Lung (tissue), 17 donors: ENCODE measurements at places on chromosomes 2 and 18. TPM values are rescaled to one million over a fixed set of nuclear protein-coding genes. Genes with fewer than 3 reads are reported as not detected.

- H3K36me3 ChIP-seq = no peaks in the 10 kb centered on the region
These were observed 26.2 kb downstream of the CFAP53 start for GRCh38 chr18:50240080-50240563.

- H3K27ac ChIP-seq = no peak overlapping the region
- peak; percentile 64 for DNase-seq
- peaks cover 11% of the 10 kb centered on the region for H3K27me3 ChIP-seq
- H3K4me1 ChIP-seq = peaks cover 29% of the 10 kb centered on the region
- peak overlapping the region; percentile 21 for H3K4me3 ChIP-seq
These were observed 4.8 kb downstream of the TMEM200C start for GRCh38 chr18:5890331-5891183.

DNA sequence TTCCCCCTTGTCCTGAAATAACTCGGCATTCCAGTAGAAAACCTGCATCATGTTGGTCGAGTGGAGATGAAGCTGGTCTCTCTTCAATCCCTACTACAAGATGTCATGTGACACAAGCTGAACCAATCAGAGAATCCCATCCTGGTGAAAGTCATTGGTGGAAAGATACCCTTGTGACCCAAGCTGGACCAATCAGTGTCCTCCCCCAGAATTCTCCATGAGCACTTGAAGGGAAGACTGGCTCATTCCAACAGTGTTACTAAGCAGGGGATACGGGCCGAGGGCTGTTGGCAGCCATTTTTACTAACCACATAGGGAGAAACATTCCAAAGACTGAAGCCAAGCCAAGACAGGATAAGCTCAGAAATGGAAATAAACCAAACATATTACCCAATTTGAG, 298.3 kb downstream of the ICOS start:
- no peak overlapping the region for H3K4me3 ChIP-seq
- no peak overlapping the region for H3K27ac ChIP-seq
- DNase-seq = no peak
- H3K27me3 ChIP-seq = no peaks in the 10 kb centered on the region
- no peaks in the 10 kb centered on the region for H3K36me3 ChIP-seq

- no peaks in the 10 kb centered on the region for H3K4me1 ChIP-seq
- no peak for DNase-seq
- H3K27me3 ChIP-seq = no peaks in the 10 kb centered on the region
- no peaks in the 10 kb centered on the region for H3K36me3 ChIP-seq
These were observed 36.6 kb upstream of the TANK start for GRCh38 chr2:161123531-161124030.

GRCh38 chr2:165743442-165743841, 50.6 kb downstream of the GALNT3 start:
- H3K36me3 ChIP-seq = no peaks in the 10 kb centered on the region
- H3K27ac ChIP-seq = no peak overlapping the region
- no peaks in the 10 kb centered on the region for H3K27me3 ChIP-seq

DNA sequence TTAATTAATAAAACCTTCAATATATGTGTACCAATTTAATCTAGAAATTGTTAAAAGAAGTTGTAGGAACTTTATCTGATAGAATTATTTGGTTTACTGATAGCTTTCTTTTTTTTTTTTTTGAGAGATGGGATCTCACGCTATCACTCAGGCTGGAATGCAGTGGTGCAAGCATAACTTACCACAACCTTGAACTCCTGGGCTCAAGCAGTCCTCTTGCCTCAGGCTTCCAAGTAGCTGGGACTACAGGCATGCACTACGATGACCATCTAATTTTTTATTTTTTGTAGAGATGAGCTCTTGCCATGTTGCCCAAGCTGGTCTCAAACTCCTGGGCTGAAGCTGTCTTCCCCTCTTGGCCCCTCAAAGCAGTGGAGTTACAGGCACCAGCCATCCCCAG, 66.8 kb downstream of the CCDC138 start:
- DNase-seq = no peak
- H3K36me3 ChIP-seq = no peaks in the 10 kb centered on the region
- no peaks in the 10 kb centered on the region for H3K27me3 ChIP-seq

ITPRID2 gene
- polyA plus RNA-seq = 60.2 TPM

- no peaks in the 10 kb centered on the region for H3K36me3 ChIP-seq
- no peak overlapping the region for H3K4me3 ChIP-seq
- peaks cover 25% of the 10 kb centered on the region for H3K27me3 ChIP-seq
- H3K4me1 ChIP-seq = no peaks in the 10 kb centered on the region
- no peak overlapping the region for H3K27ac ChIP-seq
- DNase-seq = no peak
These were observed 5.9 kb downstream of the LYPD1 start for GRCh38 chr2:132664096-132664495.

GRCh38 chr2:224882291-224883171, 159.7 kb downstream of the DOCK10 start:
- H3K27ac ChIP-seq = no peak overlapping the region
- no peaks in the 10 kb centered on the region for H3K36me3 ChIP-seq
- H3K4me3 ChIP-seq = no peak overlapping the region
- no peaks in the 10 kb centered on the region for H3K27me3 ChIP-seq
- DNase-seq = no peak

DNA sequence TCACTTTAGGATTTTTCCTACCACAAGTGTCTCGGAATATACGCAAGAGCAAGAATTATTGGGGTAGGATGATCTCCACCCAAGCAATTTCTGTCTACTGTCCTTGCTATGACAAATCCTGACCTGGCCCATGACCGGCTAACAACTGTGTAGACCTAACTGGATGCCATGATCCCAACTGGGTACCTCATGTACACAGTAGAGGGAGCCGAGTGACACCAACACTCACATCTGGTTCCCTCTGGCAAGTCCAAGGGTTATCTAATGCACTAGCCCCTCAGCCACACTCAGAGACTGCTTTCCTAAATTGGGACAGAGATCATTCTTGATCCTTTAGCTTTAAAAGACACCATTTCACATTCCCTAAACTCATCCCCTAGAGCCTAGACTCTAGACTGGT, 60.7 kb upstream of the ZNF532 start:
- no peaks in the 10 kb centered on the region for H3K27me3 ChIP-seq
- H3K36me3 ChIP-seq = no peaks in the 10 kb centered on the region
- no peak overlapping the region for H3K27ac ChIP-seq

DNA sequence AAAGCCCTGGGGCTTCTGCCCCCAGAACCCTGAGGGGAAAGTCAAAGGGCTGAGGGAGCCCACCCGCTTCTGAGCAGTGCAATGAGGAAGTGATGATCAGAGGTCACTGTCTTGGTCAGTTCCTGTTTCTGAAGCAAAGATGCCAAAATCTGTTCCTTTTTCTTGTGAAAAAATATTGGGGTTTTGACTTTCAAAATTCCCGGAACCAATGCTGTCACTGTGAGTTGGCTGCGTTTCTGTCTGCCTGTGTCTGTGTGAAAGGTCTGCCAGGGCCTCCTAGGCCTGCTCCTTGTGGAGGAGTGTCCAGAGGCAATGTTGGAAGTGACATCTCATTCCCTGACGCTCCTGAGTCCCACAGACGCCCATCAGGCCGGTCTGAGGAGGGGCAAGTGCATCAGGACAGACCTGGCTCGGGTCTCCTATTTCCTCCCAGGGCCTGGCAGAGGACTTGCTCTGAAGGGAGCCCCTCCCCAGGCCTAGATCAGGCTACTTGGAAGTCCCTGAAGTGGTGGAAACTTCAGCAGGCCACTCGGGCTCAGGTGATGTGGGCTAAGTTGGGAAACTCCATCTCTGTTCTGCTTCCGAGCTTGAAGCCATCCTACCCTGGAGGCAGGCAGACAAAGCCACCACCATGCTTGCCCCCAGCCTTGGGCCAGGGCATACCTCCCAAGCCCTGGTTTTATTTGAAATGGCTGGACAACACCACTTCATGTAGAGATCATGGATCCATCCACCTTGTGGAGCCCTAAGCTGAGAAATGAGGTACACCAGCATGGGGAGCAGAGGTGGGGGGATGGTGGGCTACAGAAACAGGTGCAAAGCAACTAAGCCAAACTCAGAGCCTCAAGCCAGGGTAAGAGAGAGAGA, 51.0 kb downstream of the PKDCC start:
- no peak overlapping the region for H3K4me3 ChIP-seq
- H3K27ac ChIP-seq = peak overlapping the region; percentile 61
- H3K36me3 ChIP-seq = no peaks in the 10 kb centered on the region
- peaks cover 7% of the 10 kb centered on the region for H3K4me1 ChIP-seq
- H3K27me3 ChIP-seq = no peaks in the 10 kb centered on the region
- DNase-seq = no peak

GRCh38 chr2:190158798-190159434, 96.4 kb upstream of the MSTN start:
- H3K4me1 ChIP-seq = no peaks in the 10 kb centered on the region
- no peak overlapping the region for H3K27ac ChIP-seq
- H3K36me3 ChIP-seq = no peaks in the 10 kb centered on the region
- no peak overlapping the region for H3K4me3 ChIP-seq
- DNase-seq = no peak

- H3K36me3 ChIP-seq = no peaks in the 10 kb centered on the region
- DNase-seq = no peak
- no peaks in the 10 kb centered on the region for H3K4me1 ChIP-seq
- H3K4me3 ChIP-seq = no peak overlapping the region
- H3K27me3 ChIP-seq = no peaks in the 10 kb centered on the region
These were observed 32.5 kb downstream of the PRKRA start for GRCh38 chr2:178418426-178418825.

KCNG3 gene
- 0.10 TPM for polyA plus RNA-seq

- no peak for DNase-seq
- H3K36me3 ChIP-seq = no peaks in the 10 kb centered on the region
- peaks cover 7% of the 10 kb centered on the region for H3K4me1 ChIP-seq
- no peak overlapping the region for H3K4me3 ChIP-seq
- no peaks in the 10 kb centered on the region for H3K27me3 ChIP-seq
These were observed 4.7 kb downstream of the MYOM1 start for GRCh38 chr18:3214855-3215637.

- no peaks in the 10 kb centered on the region for H3K36me3 ChIP-seq
- H3K27ac ChIP-seq = no peak overlapping the region
- H3K4me3 ChIP-seq = no peak overlapping the region
- H3K27me3 ChIP-seq = no peaks in the 10 kb centered on the region
These were observed 41.7 kb downstream of the FRZB start for GRCh38 chr2:182824767-182825158.

DNA sequence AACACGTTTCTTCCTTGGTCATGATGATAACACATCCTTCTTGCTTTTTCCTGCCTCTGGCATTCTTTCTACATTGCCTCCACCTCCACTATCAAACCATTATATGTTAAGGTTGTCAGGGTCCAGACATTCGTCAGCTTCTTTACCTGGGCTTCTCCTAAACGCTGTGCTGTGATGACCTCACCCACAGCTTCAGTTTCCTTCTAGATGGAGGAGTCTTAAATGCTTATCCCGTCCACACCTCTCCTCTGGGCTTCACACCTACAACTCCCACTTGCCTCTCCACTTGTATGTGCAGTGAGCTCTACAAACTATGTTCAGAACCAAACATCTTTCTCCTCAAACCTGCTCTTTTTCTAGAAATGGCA, 666 bp upstream of the STAT1 start:
- H3K27me3 ChIP-seq = no peaks in the 10 kb centered on the region
- peak overlapping the region; percentile 94 for H3K27ac ChIP-seq
- no peaks in the 10 kb centered on the region for H3K36me3 ChIP-seq
- DNase-seq = no peak
- H3K4me1 ChIP-seq = peaks cover 13% of the 10 kb centered on the region

- H3K27me3 ChIP-seq = no peaks in the 10 kb centered on the region
- DNase-seq = no peak
- peaks cover 8% of the 10 kb centered on the region for H3K4me1 ChIP-seq
- H3K36me3 ChIP-seq = peaks cover 32% of the 10 kb centered on the region
- H3K4me3 ChIP-seq = no peak overlapping the region
- H3K27ac ChIP-seq = no peak overlapping the region
These were observed 1.1 kb downstream of the TMX3 start for GRCh38 chr18:68713796-68714195.

TUBA4B gene
- polyA plus RNA-seq = 8.7 TPM

RGPD6 gene
- polyA plus RNA-seq = 6.2 TPM

DNA sequence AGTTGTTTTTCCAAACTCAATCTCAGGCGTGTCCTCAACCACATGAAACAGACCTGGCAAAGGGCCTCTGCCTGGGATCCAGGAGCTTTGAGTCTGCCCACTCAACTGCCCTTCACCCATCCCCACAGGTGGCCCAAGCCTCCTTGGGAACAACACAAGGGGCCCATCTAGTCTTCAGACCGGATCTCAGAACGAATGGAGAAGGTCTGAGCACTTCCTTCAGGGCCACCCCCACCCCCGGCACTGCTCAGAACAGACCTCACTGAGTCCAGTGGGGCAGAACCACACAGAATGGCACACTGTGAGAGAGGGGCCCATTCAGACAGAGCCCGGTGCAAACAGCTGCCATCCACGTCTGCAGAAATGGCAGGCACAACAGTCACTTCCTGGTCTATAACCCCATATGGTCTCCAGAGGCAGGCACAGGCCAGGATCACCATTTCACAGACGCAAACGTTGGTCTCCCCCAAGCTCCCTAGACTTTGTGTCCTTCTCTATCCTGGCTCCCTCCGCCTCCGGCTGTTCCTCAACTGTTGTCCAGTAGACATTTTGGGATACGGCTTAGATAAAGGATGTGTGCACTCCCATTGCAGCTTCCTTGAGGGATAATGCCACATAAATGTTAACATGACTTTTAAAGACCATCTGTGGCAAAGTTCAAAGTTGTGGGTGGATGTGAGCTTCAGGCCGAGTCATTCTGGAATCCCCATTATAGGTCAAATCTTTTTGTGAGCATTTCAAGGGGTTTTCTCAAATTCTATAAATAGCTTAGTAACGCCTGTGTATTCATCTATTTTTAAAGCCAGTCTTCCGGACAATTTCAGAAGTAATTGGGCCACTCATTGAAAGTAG, 149.7 kb downstream of the SMAD7 start:
- H3K4me3 ChIP-seq = no peak overlapping the region
- no peaks in the 10 kb centered on the region for H3K4me1 ChIP-seq
- H3K27ac ChIP-seq = peak overlapping the region; percentile 1
- no peak for DNase-seq
- H3K27me3 ChIP-seq = no peaks in the 10 kb centered on the region

MTCL1 gene
- 1.3 TPM for polyA plus RNA-seq

- H3K27me3 ChIP-seq = no peaks in the 10 kb centered on the region
- no peak overlapping the region for H3K27ac ChIP-seq
- no peak overlapping the region for H3K4me3 ChIP-seq
- H3K36me3 ChIP-seq = no peaks in the 10 kb centered on the region
- no peaks in the 10 kb centered on the region for H3K4me1 ChIP-seq
These were observed 10.0 kb upstream of the FEZ2 start for GRCh38 chr2:36607947-36608346.
